ENCODE measurements at places on chromosomes 11 and 22.

DNA sequence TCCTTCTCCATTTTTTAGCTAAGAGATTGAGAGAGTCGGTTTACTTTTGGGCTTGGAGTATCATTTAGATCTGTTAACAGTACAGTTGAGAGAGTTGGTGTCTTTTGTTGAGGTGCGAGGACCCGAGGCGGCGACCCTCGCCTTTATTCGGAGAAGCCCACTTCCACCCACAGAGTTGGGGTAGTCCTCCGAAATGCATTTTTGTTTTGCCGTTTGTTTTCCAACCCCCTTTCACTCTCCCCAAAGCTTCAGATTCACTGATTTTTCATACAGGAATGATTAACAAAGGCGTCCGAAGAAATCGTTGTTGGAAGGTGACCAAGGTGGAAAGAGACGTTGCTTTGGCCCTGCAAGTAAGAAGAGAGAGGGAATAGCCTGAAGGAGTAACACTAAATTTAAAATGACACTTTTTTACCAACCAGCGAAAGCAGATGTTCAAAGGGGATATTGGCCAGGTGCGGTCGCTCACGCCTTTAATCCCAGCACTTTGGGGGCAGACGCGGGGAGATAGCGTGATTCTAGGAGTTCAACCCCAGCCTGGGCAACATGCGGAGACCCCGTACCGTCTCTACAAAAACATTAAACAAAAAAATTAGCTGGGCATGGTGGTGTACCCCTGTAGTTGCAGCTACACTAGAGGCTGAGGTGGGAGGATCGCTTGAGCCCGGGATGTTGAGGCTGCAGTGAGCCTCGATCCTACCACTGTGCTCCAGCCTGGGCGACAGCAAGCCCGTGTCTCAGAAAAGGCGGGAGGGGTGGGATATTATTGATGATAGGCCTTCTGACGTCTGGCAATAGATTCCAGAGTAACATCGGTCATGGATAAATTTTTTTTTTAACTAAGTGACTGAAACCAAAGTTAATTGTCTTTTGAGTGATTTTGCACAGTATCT, 899 bp upstream of the RAB30 start:
- DNase-seq, result no peak

GRCh38 chr11:24496736-24497725, at the start of gene LUZP2:
TSS of gene LUZP2 (plus strand) at chr11:24497053.
- no peak for DNase-seq

GRCh38 chr11:135019899-135020298, 607.9 kb upstream of the B3GAT1 start:
- DNase-seq, result no peak

GRCh38 chr11:118050208-118050891, 26.5 kb upstream of the TMPRSS4 start:
- no peak for DNase-seq
